ENCODE measurements at places on chromosomes 2 and 18.
A peak's percentile ranks its signal among the peaks of the same experiment; 100 is the strongest.

GRCh38 chr2:45445037-45445436 lies 166.0 kb downstream of the SRBD1 start:
- DNase-seq: no peak

GRCh38 chr2:110816404-110817365 lies 84.3 kb downstream of the ACOXL start:
- peak; percentile 25 for DNase-seq

DNA sequence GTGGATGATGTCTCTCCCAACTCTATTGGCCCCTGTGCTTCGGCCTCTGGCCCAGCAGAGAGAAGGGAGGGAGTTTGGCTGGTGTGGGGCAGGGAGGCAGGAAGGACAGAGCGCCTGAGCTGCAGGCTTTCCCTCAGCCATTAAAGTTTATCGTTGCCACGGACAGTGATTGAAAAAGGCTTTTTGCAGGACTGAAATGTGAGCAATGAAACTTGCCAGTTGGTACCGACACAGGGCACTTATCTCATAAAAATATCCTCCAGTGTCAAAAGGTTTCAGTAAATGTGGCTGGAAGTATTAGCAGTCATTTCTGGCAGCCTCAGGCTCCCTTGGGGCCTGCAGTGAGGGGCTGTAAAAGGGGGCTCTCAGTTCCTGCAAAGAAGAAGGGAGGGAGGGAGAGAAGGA lies 169.2 kb downstream of the GLI2 start:
- no peak for DNase-seq

- peak; percentile 62 for DNase-seq
Observed at GRCh38 chr2:120503793-120504571, 158.0 kb downstream of the INHBB start.

GRCh38 chr2:201234663-201235135 lies 25.6 kb upstream of the CASP8 start:
- DNase-seq: no peak

GRCh38 chr2:18378020-18378653 lies 182.3 kb downstream of the RDH14 start:
- peak; percentile 50 for DNase-seq

DNA sequence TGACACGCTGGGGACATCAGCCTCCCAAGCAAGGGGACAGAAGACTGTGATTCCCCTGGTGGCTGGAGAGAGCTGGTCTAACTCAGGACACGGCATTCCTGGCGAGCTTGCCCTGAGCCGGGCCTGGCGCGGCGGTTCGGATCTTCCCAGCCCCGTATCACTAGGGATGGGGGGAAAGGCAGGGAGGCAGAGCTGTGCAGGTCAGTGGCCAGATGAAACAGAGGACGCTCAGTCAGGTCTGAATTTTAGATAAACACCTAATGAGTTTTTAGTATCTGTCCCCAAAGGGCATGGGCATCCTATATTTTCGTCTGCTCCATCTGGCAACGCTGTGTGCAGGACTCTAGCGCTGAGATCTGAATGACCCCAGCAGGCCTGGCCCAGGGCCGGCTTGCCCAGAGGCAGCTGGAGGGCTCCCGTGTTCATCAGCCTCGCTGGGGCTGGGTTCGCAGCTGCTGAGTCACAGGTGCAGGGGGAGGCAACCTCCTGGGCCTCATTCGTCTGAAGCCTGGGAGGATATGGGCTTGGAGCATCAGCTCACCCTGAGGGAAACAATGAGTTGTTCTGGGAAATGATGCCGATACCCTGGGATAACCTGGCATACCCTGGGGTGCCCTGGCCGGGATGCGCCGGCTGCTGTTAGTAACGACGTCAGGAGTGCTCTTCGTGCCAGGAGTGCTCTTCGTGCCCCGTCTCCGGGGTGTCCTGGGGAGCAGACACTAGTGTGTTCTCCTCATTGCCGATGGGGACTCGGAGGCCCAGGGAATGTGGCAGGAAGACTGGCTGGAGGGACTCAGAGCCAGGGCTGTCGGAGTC lies 48.1 kb upstream of the HPCAL1 start:
- peak; percentile 81 for DNase-seq

DNA sequence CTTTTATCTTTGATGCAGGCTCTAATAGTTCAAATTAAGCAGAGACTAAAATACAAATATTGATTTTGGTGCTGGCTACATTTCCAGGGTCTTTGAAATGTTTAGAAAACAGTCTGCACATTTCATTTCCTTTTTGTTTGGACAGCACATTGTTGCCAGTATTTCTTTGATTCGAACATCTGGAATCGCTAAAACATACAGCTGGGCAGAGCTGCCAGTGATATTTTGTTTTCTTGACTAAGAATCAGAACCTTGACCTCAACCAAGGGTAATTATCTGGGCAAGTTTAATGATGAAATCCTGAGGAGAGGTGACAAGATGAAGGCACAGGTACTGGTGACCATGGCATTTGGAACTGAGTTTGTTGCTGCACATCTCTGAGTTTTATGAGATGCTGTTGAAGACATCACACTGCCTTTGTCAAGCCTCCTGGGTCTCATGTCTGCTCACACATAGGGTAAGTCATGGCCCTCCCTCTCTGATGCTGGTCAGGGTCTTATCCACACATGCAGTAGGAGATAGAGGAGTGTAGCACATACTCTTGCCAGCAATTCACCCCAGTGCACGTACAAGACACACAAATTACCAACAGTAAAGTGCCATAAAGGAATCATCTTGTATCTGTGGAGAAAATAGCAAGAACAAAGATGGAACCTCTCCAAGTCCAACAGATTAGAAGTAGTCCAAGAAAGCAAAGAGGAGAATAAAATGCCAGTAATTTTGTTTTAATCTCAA lies 391.9 kb downstream of the RND3 start:
- DNase-seq: no peak

GRCh38 chr18:73121207-73121606 lies 253.4 kb upstream of the NETO1 start:
- DNase-seq: no peak

DNA sequence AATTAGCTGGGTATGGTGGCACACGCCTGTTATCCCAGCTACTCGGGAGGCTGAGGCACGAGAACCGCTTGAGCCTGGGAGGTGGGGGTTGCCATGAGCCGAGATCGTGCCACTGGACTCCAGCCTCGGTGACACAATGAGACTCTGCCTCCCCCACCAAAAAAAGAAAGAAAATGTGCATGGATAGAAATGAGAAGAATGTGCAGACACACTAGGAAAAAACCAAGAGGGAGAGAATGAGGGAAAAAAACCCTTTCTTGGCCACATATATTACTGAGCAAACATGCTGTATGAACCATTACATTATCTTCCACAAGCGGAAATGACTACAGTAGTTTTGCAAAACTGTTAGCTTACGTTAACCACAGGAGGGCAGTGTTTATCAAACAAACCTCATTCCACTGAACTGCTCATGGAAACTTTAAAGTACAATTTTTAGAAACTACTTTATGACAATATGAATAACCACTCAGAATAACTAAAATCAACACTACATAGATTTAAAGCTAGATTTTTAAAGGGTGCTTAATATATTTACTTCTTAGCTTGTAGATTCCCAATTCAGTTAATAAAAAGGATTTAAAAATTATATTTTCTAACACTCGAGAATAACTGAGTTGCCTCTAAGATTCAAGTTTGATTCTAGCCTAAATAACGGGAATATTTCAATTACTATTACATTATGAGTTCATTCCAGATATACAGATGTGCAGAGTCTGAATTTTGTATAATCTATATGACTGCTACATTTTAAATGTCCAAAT lies 26.4 kb downstream of the ASXL2 start:
- DNase-seq: peak; percentile 79

DNA sequence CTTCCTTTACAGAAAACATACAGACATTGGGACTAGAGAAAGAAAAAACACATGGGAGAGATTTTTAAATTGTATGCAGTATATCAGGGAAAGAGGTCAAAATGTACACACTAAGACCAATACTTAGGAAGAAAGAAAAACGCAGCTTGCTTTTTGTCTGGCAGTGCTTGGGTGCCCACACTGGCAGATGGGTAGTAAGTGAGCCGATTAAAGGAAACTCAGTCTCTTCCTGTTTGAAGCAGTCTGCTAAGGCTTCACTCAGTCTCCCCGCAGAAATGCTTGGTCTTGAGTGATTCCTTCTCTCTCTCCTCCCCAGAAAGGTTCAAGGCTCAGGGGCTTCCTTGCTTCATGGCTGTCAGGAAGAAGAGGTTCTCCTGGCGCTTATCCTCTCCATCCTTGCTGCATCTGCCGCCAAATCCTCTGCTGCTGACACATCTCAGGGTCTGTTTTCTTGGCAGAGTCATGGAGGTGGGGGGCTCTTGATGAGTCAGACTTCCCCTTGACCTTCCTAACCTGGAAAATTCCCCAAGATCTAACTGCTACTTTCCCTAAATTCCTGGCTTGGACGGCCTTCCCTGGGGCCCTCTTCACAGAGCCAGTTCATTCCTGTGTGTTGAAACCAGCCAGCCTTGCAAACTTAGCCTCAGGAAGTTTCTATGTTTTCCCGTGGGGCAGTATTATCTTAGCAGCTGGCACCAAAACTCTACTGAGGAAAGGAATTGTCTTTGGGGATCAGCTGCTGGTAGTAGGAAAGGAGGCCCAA lies 10.5 kb upstream of the TMSB10 start:
- peak; percentile 36 for DNase-seq

DNA sequence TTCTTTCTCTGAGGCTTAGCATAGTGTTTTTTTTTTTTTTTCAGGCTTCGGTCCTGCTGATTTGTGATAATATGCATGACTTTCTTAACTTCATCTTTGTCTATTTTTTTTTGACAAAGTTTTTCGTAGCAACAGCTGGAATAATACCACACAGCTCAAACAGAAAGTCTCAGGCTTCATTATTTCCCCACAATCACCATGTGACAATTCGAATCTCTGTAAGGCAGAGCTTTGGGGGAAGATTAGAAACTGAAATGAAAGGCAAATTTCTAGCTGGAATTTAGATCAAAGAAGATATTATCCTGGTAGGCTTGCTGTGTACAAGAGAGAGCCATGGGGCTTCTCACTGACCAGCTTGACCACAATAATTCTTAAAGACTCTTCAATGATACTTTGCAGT lies 12.2 kb upstream of the CD28 start:
- no peak for DNase-seq

GRCh38 chr2:2577407-2577831 lies 246.3 kb upstream of the MYT1L start:
- peak; percentile 26 for DNase-seq

DNA sequence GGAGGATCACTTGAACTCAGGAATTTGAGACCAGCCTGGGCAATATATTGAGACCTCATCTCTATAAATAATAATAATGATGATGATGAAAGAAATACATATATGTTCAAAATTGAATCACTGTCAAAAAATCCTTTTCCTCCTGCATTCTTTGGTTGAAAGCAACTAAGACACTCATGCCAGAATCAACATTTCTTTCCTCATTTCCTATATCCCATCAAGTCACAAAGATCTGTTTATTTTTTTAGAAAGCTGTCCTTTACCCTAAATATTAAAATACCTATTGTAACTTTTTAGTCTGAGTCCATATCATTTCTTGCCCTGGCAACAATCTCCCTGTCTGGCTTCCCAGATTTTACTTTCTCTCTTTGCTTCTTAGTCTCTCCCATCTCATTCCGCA lies 31.8 kb upstream of the PPP4R3B start:
- no peak for DNase-seq

DNA sequence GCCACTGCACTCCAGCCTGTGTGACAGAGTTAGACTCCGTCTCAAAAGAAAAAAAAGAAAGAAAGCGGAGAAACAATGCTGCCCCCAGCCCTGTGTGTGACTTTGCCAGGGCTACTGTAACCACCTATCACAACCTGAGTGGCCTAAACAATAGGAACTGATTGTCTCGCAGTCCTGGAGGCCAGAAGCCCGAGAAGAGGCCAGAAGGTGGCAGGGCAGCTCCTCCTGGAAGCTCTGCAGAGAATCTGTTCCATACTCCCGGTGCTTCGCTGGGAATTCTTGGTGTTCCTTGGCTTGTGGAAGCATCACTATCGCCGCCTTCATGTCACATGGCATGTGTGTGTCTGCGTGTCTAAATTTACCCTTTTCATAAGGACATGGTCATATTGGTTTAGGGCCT lies 14.4 kb upstream of the RAB17 start:
- no peak for DNase-seq

GRCh38 chr2:99984799-99985515 lies 157.4 kb downstream of the AFF3 start:
- no peak for DNase-seq

DNA sequence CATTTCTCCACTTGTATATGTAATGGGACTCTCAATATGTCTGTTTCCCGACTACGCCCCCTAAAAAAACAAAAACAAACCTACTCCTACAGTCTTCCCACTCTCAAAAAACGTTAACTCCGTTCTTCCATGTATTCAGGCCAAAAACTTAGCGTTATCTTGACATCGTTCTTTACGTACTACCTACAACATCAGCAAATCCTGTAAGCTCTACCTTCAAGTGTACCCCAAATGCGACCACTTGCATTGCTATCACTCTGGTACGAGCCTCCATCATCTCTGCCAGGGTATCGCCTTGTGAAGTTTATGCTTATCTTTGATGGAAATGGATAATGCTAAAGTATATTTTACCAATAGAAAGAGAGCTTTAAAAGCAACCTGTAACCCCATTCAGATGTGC lies 479 bp downstream of the GPATCH11 start:
- DNase-seq: no peak

DNA sequence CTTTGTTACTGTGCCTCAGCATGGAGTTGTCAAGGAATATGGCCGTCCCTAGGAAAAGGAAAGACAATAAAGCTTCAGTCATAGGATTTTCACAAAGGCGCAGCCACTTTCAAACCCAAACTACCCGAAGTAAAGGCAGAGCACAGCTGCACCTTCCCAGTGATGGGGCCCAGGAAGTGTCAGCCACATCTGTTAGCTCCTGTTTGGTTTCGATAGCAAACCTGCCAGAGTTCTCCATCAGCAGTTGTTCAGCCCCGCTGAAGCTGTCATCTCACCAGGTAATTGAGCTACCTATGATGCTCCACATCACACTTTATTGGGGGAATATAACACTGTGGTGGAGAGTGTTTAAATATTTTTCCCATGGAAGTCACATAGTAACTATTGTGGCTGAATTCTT lies 80.7 kb downstream of the LRATD1 start:
- DNase-seq: no peak

DNA sequence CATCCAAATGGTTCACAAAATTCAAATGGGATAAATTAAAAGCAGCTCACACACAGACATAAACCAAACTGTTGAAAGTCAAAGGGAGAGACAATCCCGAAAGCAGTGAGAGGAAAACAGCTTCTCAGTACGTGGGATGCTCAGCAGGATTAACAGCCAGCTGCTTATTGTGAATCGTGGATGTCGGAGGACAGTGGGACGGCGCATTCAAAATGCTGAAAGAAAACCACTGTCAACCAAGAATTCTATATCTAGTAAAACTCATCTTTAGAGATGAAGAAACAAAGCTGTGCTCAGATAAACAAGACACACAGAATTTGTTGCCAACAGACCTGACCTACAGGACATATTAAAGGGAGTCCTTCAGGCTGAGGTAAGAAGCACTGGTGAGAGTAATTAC lies 102.9 kb downstream of the NFATC1 start:
- no peak for DNase-seq

GRCh38 chr18:35721431-35722081 lies 140.0 kb downstream of the GALNT1 start:
- no peak for DNase-seq

DNA sequence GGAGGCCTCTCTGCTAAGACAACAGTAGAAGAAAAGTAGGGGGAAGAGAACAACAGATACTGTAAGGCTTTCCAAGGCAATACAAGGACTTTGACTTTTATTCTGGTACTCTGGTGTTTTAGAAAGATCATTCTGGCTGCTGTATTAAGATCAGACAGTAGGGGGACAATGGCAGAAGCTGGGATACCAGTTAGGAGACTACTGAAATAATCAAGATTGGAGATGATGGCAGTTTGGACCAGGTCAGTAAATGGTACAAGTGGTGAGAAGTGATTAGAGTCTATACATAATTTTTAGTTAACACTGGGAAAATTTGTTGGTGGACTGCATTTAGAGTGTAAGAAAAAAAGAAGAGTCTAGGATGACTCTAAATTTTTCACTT lies 139.7 kb downstream of the ROCK1 start:
- DNase-seq: peak; percentile 4
